Left hindlimb (tissue), 1 donor: ENCODE measurements at places on chromosomes 5 and 9.

DNA sequence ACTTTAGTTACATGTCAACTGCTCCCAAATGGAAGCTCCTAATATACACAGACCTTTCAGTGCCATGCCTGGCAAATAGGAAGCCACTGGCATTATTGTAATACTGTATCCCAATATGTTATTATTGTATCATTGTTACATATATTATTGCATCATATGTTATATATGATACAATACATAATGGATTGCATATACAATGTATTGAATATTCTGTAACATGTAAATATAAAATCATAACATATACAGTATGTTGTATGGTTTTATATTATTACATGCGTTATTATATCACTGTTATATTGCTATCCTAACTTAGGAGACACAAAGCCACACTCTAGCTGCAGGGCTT lies 38.5 kb downstream of the RAPGEF1 start:
- no peak for DNase-seq

GRCh38 chr9:129562514-129562913 lies 58.4 kb downstream of the C9orf50 start:
- DNase-seq, result peak; percentile 13

DNA sequence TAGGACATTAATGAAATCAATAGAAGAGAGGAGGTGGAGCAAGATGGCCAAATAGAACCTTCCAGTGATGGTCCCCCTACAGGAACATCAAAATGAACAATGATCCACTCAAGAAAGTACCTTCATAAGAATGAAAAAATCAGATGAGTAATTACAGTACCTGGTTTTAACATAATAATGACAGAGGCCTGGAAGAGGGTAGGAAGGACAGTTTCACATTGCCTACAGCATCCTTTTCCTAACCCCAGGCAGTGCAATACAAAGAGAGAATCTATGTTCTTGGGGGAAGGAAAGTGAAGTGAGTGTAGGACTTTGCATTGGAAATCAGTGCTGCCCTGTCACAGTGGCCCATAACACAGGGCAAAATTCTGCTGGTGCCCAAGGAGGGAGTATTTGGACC lies 81.2 kb upstream of the SPTLC1 start:
- no peak for DNase-seq

GRCh38 chr9:111236332-111236731 lies 93.7 kb downstream of the OR2K2 start:
- no peak for DNase-seq

- DNase-seq, result no peak
Measured at GRCh38 chr5:152592416-152592815, 187.3 kb upstream of the NMUR2 start.

DNA sequence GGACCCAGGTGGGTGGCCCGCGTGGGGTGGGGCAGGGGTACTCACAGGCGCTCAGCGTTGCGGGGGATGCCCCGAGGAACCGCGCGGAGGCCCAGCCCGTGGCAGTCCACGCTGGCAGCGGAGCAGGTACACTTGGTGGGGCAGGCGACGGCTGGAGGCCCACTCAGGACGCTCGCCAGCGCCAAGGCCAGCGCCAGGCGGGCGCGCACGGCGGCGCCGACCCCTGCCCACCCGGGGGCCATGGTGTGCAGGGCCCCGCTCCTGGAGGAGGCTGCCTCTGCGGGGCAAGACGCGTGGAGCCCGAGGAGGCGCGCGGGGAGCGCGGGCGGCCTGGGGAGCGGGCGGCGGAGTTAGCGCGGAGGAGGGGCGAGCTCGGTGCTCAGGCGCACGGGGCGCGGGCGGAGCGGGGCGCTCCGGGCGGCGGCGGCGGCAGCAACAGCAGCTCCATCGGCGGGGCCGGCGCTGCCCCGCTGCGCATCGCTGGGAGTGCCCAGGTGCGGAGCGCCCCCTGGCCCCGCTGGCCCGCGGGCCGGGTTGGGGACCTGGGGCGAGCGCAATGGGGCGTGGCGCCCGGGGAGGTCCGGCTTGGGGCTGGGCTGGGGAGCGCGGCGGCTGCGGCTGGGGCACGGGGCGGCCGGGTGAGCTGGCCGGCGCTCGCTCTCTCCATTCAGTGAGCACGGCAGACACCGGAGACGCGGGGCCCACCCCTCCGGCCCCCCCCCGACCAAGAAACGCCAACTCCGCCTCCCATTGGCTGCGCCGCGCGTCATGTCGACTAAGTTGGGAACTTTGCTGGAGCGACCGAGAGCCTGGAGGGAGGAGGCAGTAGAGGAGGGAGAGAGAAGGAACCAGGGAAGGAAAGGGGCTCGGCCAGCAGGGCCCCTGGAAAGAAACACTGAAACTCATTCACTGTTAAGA lies at the start of gene SLIT3:
Gene SLIT3, minus strand, starts transcription at position 672 of the 918 bp plus-strand sequence. Its CDS starts 430 bp downstream, at position 242.
- DNase-seq, result peak; percentile 92

- DNase-seq, result no peak
Measured at GRCh38 chr5:59238126-59238902, 655.2 kb downstream of the PDE4D start.

DNA sequence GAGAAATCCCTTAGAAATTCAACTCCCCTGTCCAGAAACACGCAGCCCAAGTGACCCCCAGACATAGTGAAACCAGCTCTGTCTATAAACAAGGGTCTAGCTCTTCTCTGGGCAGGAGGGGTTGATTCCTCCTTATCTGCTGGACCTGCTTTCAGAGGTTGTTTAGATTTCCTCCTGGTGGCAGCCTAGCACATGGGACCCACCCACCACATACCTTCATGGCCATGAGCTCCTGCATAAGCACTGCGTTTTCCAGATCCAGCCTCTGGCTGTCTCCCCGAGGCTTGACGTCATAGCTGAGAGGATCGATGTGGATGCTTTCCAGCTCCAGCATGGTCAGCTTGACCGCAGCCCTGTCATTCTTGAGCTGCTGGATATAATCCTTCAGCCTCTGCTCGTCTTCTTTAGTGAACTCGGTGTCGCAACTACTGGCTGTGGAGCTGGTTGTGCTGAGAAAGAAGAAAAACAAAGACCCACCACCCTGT lies 77.0 kb downstream of the DCP2 start:
- DNase-seq, result no peak

- DNase-seq, result no peak
Measured at GRCh38 chr5:143213231-143213850, 190.1 kb downstream of the NR3C1 start.

DNA sequence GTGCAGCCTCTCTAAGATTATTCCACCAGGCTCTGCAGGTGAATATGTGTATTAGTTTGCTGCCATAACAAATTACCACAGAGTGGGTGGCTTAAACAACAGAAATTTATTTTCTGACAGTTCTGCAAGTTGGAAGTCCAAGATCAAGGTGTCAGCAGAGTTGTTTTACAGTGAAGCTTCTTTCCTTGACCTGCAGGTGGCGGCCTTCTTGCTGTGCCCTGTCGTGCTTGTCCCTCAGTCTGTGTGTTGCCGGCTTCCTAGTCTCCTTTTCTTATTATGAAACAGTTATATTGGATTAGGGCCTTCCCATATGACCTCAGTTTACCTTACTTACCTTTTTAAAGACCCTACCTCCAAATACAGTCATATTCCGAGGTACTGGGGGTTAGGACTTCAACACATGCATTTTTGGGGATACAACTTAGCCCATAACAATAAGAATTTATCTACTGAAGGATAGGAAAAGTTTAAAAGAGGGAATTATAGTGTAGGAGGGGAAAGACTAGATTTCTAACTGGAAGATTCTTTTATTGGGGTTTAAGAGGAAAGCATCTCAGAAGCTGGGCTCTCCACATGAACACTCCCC lies 97.4 kb downstream of the OSTF1 start:
- no peak for DNase-seq

DNA sequence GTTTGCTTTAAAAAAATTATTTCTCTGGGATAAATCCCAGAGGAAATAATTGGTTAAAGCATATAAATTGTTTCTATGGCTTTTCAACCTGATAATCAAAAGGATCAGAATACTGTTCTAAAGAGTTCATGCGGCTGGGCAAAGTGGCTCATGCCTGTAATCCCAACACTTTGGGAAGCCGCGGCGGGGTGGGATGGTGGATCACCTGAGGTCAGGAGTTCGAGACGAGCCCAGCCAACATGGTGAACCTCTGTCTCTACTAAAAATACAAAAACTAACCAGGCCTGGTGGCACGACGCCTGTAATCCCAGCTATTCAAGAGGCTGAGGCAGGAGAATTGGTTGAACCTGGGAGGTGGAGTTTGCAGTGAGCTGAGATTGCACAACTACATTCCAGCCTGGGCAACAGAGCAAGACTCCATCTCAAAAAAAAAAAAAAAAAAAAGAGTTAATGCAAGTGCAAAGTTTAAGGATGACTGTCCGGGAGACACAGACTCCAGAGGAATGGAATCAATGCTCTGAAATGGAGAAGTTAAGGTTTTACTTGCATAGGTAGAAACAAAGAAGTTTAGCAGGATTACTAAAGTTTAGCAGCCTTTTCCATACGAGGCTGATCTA lies 16.6 kb upstream of the GRHPR start:
- DNase-seq, result no peak

DNA sequence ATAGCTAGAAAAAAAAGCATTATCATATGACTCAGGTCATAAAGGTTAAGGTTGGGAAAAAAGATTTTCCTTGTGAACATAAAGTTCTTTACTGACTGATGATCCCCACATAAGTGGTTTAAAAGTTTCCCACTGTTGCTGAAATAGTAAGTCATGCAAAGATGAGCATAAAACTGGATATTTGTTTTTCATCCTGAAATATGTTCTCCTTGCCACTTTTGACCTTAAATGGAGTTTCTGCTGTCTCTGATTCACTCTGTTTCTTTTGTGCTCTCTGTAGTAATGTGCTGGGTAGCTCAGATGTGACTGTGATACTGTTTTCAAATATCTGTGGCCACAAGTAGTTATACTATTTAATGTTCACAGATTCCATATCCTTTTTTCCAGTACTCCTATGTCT lies 162.5 kb upstream of the GAS1 start:
- no peak for DNase-seq

GRCh38 chr5:91727463-91727862 lies 344.3 kb upstream of the ARRDC3 start:
- no peak for DNase-seq

GRCh38 chr5:79136618-79137017 lies 25.0 kb downstream of the BHMT start:
- DNase-seq, result no peak

DNA sequence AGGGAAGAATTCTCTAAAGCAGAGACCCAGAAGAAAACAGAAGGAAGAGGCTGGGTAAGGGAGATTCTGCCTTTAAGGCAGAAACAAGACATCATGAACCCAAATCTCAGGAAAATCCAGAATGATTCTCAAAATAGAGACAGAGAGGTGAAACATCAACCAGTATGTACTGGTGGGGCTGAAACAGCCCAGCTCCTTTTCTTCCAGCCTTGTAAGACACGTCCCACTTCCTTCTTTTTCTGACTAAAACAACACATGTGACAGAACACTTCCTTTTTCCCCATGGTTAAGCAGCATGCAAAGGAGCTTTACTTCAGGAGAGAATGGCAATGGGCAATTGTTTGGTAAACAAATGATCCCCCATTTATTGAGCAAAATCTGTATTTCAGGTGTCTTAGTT lies 230.8 kb upstream of the NR4A3 start:
- DNase-seq, result no peak

GRCh38 chr9:82991671-82992070 lies 71.3 kb downstream of the RASEF start:
- no peak for DNase-seq

DNA sequence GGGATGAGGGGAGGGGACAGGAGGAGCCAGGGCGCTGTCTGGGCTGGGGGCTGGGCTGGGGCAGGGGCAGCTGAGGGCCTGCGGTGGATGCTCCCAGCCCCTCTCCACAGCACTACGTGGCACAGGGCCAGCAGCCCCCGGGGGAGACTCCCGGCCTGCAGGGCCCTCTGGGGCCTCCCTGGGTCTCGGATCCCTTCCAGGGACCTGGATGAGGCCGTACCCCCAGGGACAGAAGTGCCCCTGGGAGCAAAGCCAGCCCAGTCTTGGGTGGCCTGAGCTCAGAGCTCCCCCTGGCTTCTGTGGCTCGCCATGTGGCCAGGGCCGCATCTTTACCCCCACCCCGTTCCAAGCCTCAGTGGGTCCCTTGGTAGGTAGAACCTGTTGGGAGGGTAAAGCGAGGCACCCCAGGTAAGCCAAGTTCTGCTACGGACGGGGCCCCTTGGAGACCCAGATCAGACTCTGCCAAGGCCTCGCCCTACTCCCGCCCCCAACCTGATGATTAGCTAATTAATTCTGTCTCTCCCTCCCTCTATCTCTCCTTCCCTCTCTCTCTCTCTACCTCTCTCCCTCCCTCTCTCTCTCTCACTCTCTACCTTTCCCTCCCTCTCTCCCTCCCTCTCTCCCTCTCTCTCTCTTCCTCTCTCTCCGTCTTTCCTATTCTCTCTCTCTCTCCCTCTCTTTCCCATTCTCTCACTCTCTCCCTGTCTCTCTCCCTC lies 24.3 kb downstream of the KCNT1 start:
- DNase-seq, result no peak

GRCh38 chr5:126456217-126456820 lies 33.1 kb downstream of the GRAMD2B start:
- no peak for DNase-seq

DNA sequence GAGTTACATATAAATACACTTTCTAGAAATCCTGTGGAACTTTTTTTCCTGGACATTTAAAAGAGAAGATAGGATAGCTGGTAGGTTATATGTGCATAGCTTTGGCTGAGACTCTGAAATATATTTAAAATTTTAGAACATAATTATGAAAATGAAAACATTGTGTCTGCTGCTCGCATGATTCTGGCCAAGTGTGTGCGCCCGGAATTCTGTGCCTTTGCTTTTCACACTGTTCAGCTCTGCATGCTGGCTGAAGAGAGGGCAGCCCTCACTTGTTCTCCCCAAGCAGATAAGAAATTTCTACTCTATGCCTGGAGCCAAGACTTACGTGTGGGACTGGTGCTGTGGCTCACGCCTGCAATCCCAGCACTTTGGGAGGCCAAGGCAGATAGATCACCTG lies 153.9 kb downstream of the MED10 start:
- DNase-seq, result no peak

DNA sequence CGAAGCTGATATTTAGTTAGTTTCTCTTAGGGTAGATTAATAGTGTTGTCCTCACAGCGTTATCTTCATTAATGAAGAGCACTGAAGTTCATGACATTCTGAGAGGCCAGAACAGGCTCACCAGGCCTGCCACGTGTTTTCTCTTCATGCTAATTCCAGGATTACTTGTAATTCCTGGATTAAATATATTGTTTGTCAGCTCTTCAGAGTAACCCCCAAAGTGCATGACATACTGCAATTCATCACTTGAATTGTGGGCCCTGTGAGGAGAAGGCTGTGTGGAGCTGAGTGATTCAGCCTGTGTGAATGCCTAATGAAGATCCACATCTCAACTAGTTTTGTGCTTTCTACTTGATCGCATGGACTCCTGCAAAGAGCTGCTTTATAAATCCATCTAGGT lies 401.0 kb upstream of the ADAMTSL1 start:
- no peak for DNase-seq

- no peak for DNase-seq
Measured at GRCh38 chr9:136082496-136083361, 12.4 kb downstream of the NACC2 start.
